Kidney (tissue), 22 donors: ENCODE measurements at places on chromosomes 6 and 20. TPM values are rescaled to one million over a fixed set of nuclear protein-coding genes. Genes with fewer than 3 reads are reported as not detected.
A peak's percentile ranks its signal among the peaks of the same experiment; 100 is the strongest.

Gene PRND
- not detected for total RNA-seq

DNA sequence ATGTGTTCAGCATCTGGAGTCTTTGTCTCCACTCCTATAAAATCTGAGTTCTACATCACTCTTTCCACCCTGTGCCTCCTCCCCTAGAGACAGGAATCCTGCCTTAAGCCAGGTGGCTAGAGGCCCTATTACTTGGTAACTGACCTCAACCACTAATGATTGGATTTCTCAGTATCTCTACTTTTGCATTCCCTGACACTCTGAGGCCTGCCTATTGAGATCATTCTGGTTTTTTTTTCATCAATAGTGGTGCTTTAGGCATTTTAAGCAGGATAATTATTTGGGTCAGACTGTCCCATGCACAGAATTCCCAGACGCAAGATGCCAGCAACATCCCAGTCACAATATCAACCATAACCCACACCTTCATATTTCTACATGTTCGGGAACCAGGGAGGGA is 3.9 kb upstream of the GCM1 start:
- no peak for DNase-seq

DNA sequence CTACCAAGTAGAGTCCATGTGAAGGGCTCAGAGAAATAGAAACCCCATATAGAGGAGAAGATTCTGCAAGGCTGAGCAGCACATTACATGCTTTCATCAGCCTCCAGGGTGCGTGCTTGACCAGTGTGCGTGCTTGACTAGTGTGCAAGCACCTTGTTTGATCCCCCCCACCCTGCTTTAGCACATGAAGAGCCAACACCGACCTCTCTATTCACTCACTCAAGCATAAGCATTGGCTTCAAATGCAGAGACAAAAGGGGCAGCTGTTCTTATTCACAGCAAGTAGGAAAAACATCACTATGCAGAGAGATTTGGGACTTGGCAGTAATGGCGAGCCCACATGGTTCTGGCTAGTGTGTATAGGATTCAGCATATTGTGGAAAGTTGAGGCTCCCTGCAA is 278.7 kb upstream of the RNF217 start:
- no peak for DNase-seq

Gene HS3ST5
- 0.09 TPM for total RNA-seq

DNA sequence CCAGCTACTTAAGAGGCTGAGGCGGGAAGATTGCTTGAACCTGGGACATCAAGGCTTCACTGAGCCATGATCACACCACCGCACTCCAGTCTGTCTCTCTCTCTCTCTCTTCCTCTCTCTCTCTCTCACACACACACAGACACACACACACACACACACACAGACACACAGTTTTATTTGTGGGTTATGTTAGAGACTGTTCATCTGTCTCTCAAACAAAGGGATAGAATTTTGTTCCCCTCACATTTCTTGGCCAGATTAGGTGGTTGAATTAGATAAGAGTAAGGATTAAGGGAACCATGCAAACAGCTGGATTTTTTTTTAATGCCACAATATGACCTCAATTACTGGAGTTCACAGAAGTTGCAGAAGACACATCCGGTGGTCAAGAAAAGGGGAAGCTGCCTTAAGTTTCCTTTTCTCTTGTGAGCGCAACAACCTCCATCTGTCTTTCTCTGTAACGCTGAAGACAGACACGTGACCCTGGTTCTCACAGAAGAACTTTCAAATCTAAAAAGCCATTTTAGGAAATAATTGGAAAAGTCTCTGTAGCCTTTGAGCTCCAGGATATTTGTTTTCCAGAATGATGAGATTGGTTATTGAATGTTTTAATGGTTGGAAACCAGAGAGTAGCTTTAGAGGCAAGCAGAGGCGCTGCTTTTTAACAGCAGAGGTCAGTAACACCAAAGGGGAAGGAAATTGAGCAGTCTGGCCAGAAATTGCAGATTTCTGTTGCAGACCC is 32.9 kb upstream of the LGSN start:
- DNase-seq: peak; percentile 60

Gene HLA-E
- 525 TPM for total RNA-seq

Gene CHRNA4
- total RNA-seq: 0.44 TPM

- DNase-seq: no peak
Observed at GRCh38 chr6:14707971-14708465, 537.9 kb upstream of the JARID2 start.

DNA sequence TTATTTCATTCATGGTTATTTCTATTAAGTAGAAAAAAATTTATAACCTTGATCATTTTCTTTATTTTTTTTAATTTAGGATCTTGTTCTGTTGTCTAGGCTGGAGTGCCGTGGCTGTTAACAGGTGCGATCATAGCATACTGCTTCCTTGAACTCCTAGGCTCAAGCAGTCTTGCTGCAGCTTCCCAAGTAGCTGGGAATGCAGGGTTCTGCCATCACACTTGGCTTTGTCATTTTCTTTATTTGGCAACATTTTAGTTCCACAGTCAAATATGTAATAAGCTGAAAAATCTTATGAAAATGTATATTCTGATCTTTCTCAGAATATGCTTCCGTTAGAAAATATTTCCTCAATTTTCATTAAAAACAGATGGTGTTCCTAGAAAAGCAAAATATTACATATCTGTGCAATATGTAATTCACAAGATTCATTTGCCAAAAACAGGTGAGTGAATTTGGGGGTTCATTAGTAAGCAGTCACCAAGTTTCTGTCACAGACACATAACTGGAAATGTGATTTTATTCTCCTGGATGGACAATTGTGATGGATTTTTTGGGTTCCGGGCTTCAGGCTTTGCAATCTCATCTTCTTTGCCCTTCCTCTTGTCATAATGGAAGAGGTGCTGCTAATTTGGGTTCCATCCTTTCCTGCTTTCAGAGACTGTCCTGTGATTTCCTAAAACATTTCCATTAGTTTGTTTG is 21.5 kb downstream of the AMD1 start:
- DNase-seq: no peak

Gene MMS22L
- total RNA-seq: 9.5 TPM

DNA sequence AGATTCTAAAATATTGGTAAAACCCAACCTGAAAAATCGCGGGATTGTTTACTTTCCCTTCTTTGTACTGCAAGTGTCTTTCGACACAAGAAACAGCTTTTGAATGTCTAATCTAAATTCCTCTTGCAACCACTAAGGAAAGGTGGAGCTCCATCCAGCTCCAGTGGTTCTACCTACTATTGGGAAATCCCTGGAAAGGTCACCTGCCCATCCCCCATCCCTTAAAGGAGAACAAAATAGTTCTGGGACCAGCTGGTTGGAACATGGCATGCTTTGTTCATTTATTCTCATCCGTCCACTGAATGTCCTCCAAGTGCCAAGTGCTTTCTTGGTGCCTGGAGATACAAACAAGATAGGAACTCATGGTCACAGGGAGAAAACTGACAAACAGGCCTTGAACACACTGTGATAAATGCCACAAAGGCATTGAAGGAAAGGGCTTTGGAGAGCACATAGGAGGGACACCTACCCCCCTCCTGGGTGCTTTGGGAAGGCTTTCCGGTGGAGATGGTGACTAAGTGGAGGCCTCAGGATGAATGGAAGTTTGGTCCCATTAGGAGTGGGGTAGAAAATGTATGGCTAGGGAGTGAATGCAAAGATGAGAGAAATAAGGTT is 2.3 kb upstream of the CITED2 start:
- peak; percentile 54 for DNase-seq

- no peak for DNase-seq
Observed at GRCh38 chr6:106847116-106847515, 127.4 kb downstream of the CD24 start.

GRCh38 chr6:30062471-30063178 is 1.6 kb downstream of the POLR1H start:
- DNase-seq: no peak

DNA sequence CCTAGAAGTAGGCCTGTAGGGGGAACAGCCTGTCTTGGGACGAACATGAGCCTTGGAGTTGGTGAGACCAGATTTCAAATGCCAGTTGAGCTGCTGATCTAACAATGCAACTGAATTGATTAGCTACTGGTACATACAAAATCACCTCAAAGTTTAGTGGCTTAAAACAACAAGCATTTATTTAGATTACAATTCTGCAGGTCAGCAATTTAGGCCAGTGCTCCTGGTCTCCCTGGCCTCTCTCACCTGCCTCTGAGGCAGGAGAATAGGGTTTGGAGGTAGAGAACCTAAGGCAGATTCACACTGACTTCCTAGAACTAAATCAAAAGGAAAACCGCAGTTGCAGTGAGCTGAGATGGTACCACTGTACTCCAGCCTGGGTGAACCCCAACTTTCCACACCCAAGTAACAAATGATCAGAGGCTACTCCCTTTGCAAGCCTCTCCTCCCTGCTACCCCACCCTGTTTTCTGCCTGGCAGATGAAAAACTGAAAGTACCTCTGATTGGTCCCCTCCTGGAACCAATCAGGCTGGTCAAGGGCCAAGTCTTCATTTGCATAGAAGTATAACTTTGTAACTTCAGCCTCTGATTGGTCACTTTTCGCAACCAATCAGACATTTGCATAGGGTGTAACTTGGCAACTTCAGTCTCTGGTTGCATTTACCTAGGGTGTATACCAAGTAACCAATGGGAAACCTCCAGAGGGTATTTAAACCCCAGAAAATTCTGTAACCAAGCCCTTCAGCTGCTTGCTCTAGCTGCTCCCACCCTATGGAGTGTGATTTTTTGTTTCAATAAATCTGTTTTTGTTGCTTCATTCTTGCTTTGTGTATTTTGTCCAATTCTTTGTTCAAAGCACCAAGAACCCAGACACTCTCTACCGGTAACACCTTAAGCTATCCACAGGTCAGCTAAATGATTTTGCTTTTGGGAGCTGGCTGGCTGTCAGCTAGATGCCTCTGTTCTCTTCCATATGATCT is 8.1 kb upstream of the UBR2 start:
- DNase-seq: peak; percentile 39

Gene SLC22A3
- 6.4 TPM for total RNA-seq

Gene CPNE5
- total RNA-seq: 7.1 TPM

DNA sequence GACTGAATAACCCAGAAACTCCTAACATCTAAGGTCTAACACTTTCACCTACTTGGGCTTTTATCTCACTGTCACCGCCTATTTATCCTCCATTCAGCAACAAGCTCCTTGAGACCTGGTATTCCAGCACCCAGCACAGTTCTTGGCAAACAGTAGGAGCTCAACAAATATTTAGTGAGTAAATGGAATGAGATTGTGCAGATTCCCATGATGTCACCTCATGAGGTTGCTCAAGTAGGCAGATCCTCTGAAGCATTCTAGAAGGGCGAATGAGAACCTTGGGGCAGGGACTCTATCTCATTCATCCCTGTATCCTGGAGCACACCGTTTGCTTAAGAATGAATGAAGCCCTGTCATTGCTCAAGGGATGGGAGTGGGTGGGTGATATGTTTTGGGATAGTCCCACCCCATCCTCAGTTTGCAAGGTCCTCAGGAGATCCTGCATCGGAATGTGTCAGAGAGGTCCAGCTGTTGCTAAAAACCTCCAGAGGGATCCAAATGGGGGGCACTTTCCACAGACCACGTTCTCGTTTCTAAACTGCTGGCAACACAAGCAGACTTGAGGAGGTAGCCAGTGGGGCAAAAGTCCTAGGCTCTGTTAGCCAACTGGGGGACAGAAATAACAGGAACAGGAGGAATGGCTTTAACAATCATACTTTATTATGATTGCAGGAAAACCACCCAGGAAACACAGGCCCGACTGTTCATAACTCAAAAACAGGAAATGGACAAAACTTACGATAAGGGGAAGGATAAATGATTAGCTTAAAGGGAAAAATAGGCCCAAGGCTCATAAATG is 42.0 kb downstream of the EDN1 start:
- DNase-seq: no peak

Gene PLEKHG1
- total RNA-seq: 58.7 TPM

DNA sequence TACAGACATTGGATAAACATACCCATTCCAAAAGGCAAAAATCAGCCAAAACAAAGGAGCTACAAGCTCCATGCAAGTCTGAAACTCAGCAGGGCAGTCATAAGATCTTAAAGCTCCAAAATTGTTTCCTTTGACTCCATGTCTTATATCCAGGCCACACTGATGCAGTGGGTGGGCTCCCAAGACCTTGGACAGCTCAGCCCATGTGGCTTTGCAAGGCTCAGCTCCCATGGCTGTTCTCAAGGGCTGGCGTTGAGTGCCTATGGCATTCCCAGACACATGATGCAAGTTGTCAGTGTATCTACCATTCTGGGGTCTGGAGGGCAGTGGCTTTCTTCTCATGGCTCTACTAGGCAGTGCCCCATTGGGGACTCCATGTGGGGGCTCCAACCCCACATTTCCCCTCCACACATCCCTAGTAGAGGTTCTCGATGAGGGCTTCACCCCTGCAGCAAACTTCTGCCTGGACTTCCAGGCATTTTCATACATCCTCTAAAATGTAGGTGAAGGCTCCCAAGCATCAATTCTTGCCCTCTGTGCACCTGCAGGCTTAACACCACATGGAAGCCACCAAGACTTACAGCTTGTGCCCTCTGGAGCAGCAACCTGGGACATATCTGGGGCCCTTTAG is 35.4 kb upstream of the SENP6 start:
- DNase-seq: no peak

DNA sequence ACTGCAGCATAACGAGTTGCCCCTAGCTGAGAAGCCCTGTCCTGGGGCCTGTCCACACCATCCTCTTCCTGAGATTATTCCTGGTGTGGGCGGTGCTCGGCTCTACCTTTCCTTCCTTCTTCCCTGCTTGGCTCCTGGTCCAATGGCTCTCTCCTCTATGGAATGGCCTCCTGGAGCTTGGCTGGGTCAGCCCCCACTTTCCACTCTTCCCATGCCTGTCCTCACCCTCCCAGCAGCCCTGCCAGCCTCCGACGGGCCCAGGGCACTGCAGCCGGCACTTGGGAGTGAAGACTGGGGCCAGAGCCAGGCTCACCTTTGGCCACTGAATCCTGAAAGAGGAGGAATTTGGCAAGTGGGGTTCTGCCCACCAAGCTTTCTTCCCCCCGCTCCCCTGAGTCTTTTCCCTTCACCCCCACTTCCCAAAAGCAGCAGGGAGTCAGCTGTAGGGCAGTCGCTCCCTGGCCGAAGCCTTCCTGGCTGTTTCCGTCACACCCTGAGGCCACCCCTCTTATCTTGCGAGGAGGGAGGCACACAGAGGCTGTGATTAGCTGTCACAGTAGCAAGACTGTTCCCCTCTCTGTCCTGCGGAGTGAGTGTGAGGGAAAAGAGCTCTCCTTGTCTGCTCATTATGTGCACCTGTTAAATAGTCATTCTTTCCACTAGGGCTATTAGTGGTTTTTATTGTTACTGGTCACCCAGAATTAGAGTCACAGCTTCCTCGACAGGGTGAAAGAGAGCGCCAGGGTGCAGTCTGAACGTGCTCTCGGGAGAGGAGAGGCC is 6.3 kb upstream of the CDSN start:
- no peak for DNase-seq

DNA sequence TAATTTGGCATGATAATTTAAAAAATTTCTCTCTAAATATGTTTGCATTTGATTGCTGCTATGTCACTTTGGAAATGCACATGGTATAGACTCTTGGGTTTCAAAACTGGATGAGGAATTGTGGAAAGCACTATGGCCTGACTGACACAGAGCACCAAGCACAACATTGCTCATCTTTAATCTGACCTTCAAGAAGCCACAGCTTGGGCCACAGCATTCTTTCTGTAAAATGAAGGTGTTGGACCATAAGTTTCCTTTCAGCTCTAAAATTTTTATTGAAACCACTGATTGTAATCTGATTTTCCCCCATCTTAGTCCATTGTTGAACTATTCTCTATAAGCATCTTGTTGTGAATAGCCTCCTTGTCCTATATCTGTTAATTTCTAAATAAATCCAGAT is 41.0 kb downstream of the QKI start:
- DNase-seq: no peak
